ENCODE measurements at places on chromosomes 2 and 18. TPM values are rescaled to one million over a fixed set of nuclear protein-coding genes. Genes with fewer than 3 reads are reported as not detected.

The ATP8B1 gene
- polyA plus RNA-seq: 3.7 TPM

The UGT1A10 gene
- not detected for polyA plus RNA-seq

The RAB27B gene
- polyA plus RNA-seq: not detected

The DCDC2C gene
- not detected for polyA plus RNA-seq

The FTCDNL1 gene
- polyA plus RNA-seq: 0.59 TPM

The TCF7L1 gene
- 4.7 TPM for polyA plus RNA-seq

The DNER gene
- polyA plus RNA-seq: 0.73 TPM

Measured in heart right ventricle (tissue), 16 donors.